ENCODE measurements at places on chromosomes 3 and 15.

DNA sequence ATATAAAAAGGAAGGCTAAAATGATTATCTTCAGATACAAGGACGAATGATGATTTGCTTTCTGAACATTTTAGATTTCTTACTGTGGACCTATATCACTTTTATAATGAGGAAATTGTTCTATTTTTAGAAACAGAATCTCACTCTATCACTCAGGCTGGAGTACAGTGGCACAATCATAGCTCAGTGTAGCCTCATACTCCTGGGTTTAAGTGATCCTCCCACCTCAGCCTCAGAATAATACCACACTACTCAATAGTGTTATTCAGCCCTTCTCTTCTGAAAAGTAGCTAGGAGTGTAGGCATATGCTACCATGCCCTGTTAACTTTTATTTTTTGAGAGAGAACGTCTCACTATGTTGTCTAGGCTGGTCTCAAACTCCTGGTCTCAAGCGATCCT lies 15.8 kb downstream of the DNAJC13 start:
- DNase-seq: no peak

DNA sequence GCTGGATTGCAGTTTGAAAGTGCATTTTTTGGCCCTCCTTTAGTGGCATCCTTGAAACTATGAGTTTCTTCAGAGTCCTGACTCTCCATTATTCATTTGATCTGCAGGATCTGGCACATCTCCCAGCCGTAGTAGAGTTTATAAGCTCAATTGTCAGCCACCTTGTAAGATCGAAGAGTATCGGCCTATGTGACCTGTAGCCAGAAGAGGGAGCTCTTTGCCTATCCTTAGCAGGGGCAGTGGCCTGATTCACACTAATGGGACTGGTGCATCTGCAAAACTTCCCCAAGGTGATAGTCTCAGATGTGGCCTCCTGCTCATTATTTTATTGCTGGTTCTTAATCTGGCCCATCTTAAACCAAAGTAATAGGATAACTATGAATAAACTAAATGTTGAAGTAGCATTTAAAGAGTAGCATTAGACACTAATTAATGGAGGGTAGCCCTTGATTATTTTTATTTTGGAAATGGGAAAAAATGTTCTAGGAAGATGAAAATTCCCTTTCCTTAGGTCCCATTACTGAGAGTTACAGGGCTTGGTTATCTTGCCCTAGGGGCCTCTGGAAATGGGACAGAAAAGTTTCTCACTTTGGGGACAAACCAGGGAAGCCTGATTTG lies 21.2 kb downstream of the GCSAM start:
- DNase-seq: peak; percentile 68

GRCh38 chr3:100546020-100546744 lies 53.8 kb downstream of the TMEM45A start:
- no peak for DNase-seq

- no peak for DNase-seq
These were observed 126.8 kb downstream of the GSK3B start for GRCh38 chr3:119967353-119968006.

- no peak for DNase-seq
These were observed 6.5 kb downstream of the TWF2 start for GRCh38 chr3:52232279-52233107.

DNA sequence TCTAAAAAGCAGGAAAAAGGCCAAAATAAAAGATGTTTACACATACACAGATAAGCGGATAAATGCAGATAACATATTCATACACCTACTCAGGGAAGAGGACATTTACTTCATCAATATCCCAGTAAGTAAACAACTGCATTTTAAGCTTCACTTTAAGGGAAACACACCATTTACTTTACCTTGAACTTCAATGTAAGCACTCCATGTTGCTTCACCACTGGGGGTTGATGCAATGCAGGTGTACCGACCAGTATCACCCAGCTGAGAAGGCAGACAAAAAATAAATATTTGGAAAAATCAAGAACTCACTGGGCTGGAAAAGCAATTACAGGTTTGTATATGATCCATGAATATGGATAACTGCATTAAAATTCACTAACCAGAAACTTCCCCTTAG lies 1099.5 kb downstream of the ROBO1 start:
- no peak for DNase-seq

GRCh38 chr3:18124501-18124900 lies 300.6 kb downstream of the SATB1 start:
- DNase-seq: peak; percentile 86

GRCh38 chr3:32176989-32177701 lies 61.3 kb upstream of the CMTM8 start:
- peak; percentile 43 for DNase-seq

DNA sequence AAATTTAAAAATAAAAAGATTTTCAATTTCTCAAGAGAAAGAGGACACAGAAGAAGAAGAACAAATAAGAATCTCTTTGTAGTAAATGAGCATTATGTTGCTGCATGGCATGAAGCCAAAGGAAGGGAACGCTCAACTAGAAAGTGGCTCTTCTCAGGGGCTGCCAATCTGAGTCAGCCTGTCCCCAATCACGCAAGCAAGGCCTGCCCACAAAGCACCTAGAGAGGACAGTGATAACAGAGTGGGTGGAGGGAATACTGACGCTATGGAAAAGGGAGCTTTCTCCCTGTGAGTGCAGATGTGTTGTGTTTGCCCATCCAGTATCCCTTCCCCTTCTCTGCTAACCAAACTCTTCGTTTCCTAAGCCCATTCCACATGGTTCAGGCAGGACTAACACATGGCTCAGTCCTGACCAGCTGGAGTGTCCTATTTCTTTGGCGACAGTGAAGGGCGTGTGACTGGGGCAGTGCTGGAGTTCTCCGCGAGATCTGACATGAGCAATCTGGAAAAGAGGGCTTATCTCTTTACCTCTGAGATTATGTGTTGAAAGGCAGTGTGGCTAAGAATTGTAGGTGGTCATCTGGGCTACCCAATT lies 14.2 kb downstream of the FBN1 start:
- DNase-seq: peak; percentile 56

- no peak for DNase-seq
These were observed 275.7 kb upstream of the CTNNB1 start for GRCh38 chr3:40923651-40924050.

DNA sequence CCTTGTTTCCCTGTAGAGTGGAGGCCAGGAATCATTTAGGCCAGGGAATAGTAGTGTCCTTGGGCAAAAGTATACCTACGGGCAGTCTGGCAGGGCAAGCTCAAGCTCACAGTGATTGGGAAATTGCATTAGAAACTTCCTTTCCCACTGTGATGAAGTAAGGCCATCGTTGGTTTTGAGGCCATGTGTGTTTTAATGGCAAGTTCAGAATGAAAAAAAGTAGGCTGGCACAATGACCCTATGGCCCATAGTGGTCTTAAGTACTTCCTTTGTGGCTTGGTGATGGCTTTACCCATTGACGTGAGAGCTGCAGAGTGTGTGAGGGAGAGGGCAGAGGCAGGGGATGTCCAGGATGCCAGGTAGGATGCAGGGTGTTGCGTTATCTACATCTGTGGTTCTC lies 28.8 kb downstream of the LIMD1 start:
- no peak for DNase-seq

DNA sequence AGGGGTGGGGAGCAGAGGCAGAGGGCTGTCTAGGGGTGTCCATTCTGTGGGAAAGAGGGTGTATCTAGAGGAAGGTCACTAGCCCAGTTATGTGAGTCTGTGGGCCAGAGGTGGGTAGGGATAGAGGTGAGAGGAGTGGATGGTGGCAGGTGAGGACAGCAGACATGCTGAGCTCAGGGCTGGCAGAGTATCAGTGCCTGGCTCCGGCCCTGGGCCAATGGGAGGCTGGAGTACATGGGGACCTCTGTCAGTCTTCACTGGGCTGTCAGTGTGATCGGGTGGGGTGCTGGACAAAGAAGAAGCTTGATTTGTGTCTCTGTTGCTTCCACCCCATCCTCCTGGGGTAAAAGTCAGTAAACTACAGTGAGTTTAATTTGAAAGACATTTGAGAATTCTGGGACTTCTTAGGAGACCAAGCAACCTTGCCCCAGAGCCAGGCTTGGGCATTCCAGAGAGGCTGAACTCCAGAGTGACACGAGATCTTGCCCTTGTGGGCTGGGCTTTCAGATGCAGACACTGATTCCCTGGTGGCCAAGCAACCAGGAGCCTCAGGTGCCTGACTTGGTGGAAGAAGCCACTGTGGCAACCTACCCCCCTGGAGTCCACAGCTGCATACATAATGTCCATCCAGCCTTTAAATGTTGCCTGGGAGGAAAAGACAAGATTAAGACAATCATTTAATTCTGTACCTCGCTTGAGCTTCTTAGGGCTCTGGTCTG lies 60.7 kb downstream of the EXOG start:
- no peak for DNase-seq

- no peak for DNase-seq
These were observed 135.3 kb downstream of the FNDC3B start for GRCh38 chr3:172174513-172175253.

GRCh38 chr3:150319900-150320299 lies 88.2 kb upstream of the TSC22D2 start:
- peak; percentile 95 for DNase-seq

DNA sequence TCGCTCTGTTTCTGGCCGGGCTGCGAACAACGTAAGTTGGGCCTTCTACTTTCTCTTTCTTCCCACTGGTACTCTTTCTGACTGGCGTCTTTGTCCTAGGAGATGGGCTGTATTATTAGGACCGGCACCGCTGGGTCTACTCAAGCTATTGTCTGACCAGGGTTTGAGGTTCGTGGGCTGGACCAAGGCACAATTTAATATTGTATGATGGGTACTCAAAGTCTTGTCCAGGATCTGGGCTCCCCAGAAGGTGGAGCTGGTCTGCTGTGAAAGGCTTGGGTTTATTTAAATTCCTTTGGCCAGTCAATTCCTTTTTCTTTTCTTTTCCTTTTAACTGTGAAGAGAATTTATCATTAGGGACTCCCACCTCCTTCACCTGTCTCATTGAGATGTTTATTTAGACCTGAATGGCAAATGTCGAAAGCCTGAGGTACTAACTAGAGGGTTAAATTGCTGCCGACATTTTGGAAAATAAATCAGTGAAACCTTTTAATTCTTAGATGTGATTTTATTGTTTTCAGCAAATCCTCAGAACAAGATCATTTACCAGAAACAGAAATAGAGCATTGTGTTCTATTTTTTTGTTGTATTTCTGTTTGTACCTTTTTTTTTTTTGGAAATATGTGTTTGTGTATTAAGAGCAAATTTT lies 410 bp downstream of the LRRC49 start:
- peak; percentile 81 for DNase-seq

DNA sequence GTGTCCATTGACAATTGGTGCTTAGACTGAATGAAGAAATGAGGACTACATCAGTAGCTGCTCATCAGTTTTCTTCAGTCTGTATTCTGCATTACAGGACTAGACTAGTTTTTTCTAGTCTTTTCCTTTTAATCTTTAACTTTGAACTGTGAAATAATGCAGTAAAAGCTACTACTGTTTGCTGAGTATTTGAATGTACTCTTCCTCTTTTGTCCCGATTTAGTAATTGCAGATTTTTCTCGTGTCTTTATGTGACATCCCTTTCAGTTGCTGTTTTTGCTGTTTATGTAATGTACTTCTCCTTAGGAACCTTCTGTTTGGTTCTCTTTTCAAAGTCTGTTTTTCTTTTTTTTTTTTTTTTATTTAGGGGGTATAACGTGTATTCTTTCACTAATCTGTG lies 17.4 kb downstream of the MFSD1 start:
- no peak for DNase-seq

DNA sequence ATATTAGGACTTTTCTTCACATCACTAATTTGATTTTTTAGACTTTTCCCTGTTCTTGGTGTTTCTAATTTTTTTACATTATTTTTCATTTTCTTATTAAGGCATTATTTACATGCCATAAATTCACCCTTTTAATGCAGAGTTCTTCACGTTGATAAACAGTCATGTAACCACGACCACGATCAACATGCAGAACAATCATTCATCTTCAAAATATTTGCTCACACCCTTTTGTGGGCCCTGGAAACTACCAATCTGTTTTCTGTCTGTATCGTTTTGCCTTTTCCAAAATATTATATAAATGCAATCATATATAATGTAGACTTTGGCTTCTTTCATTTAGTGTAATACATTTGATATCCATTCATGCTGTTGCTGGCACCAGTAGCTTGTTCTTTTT lies 48.7 kb downstream of the ARRDC4 start:
- DNase-seq: peak; percentile 13

- DNase-seq: no peak
These were observed 43.8 kb upstream of the TLE3 start for GRCh38 chr15:70141376-70142071.

GRCh38 chr3:108590460-108590859 lies 938 bp downstream of the DZIP3 start:
- DNase-seq: peak; percentile 16

DNA sequence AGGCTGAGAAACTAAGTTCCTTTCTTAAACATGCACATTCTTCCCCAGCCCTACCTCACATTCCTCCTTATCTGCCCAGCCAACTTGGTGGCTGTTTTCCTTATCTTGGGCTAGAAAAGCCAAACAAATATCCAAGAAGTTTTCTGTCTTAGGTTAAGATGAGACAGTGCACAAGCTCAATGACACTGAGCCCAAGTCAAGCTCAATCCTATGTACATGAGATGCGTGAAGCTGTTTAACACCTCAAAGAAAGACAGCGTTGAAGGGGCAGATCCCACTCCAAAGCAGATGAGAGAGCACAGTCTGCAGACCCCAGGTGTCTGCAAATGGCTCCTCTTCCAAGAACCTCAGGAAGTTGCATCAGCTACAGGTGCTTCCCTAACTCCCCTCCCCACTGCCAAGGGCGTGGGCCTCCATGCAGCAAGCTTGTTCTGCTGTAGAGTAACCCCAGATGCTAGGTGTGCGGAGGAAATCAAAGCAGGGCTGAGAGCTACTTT lies 16.6 kb downstream of the LRRC2 start:
- DNase-seq: no peak

DNA sequence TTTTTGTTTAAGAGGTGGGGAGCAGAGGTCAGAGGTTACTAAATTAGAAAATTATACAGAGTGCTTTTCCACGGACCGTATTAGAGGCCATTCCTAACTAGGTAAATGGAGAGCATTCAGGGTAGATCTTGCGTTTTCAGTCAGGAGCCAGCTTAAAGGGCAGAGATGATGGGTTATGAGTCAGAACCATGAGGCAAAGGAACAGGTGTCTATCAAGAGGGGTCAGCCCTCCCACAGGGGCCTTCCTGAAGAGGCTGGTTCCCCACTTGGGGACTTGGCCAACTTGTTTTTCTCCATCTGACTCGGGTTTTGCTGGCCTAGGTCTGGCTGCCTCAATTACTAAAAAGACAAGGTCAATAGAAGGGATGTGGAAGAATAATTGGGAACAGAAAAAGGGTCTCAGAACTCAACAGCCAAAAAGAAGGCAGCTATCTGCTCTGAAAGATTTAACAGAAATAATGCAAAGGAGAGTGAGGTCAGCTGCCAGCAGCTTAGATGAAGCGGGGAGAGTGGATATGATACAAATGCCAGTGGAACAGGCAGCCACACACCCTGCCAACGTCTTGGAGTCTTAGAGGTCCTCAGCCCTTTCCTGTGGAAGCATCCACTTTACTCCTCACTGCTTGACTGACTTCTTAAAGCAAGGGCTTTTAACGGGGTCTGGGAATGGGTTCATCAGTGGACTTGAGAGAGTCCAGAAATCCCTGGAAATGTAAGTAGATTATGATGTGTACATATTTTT lies 17.6 kb downstream of the MTMR14 start:
- no peak for DNase-seq

GRCh38 chr3:59101231-59101736 lies 51.5 kb upstream of the CFAP20DC start:
- peak; percentile 49 for DNase-seq

- peak; percentile 30 for DNase-seq
These were observed 22.2 kb downstream of the MME start for GRCh38 chr3:155102329-155102728.
